ENCODE measurements at places on chromosomes 3 and 15.

DNA sequence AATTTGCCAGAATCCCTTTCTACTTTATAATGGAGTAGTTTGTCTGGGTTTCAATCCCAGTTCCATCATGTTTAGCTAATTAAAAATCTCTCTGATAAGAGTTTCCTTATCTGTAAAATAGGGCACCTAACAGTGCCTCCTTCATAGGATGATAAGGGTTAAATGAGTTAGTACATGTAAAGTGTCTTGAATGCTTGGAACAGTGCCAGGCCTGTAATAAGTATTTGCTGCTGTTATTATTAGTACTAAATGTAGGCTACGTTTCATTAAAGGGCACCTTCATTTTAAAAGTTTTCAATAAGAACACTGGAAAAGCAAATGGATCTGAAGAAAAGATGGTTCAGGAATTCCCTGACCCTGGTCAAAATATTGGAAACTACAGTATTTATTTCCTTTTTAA, 11.8 kb upstream of the SLC2A2 start:
- DNase-seq = no peak

GRCh38 chr3:59992578-59992977, 942.8 kb upstream of the CFAP20DC start:
- no peak for DNase-seq

DNA sequence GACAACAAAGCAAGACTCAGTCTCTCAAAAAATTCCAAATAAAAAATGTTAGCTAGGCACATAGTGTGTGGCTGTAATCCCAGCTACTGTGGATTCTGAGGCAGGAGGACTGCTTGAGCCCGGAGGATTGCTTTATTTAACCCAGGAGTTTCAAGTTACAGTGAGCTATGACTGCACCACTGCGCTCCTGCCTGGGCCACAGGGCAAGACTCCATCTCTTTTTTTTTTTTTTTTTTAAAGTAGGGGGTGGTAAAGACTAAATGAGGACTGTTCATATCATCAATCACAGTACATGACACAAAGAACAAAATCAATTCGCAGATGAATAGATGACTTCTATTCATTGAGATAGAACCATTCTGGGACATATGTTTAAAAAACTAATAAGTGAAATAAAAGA, 48.1 kb downstream of the ACAP2 start:
- no peak for DNase-seq

GRCh38 chr15:66779331-66780009, 77.4 kb downstream of the SMAD6 start:
- no peak for DNase-seq

- DNase-seq = no peak
Observed at GRCh38 chr3:11476735-11477144, 167.0 kb downstream of the VGLL4 start.

DNA sequence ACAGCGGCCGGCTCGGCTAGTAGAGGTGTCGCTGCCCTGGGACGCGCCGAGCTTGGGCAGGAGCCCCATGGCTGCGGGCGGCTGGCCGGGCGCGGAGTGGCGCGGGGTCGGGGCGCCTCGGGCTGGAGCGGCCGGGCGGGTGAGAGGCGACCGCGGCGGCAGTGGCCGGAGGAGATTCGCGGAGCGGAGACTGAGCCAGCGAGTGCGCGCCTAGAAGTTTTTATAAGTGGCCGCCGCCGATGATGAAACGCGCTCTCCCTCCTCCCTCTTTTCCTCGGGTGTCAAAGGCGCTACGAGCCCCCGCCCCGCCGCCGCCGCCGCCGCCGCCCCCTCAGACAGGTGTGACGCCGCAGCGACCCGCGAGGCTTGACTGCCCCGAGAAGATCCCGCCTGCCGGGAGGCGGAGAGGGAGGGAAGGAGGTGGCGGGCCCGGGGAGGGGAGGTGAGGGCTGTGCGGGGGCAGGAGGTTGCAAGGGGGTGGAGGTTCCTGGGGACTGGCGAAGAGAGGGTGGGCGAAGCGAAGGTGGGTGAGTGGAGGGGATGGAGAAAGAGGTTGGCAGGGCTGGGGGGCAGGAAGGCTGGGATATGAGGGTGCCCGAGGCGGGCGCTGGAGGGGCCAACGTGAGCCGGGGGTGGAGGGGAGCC, at the start of gene SLCO2A1:
TSS of gene SLCO2A1 (minus strand) at position 192 of the 645 bp plus-strand sequence. CDS start at position 69, 123 bp downstream.
- DNase-seq = no peak

GRCh38 chr15:30065025-30065801, 17.5 kb upstream of the GOLGA8J start:
- DNase-seq = no peak

DNA sequence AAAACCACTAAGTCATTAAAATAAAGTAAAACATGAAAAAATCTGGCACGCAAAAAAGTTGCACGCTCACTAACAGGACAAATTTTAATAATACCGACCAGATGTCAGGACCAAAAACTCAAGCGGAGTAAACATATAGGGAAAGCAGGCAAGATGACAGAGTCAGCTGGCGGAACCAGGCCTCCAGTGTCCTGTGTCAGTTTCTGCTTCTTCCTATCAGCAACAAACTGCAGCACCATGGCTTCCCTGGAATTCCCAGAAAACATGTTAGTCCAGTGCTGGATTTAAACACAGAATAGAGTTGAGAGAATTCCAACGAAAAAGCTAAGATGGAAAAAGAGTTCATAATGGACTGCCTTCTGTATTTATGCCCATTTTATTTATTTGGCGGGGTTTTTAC, 169.1 kb upstream of the ARHGEF26 start:
- no peak for DNase-seq

- DNase-seq = no peak
Observed at GRCh38 chr15:25789211-25789610, 73.9 kb downstream of the ATP10A start.

DNA sequence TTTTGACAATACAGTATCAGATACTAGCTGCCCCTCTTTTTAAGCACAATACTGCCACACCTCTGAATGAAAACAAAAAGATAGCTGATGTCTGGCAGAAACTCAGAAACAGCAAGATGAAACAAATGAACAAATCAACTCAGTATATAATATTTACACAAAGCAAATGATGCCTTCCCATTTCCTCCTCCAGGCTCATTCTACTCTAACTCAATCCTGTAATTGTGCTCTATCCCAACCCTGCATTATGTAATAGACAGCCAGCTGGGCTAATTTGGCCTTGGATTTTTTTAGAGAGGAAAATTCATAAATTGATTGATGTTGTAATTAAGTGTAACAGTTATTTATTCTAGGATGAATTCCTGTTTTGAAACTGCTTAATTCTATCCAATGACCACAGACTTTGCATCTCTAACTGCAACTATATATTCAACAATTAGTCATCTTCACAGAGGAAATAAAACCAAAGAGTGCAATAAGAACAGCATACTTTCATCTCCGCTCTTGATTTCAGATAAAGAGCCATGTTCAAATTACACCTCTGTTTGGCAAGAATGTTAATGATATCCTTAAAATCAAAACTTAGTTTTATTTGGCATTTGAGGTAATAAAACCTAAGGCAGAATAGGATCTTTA, 6.1 kb downstream of the ATG3 start:
- DNase-seq = no peak

DNA sequence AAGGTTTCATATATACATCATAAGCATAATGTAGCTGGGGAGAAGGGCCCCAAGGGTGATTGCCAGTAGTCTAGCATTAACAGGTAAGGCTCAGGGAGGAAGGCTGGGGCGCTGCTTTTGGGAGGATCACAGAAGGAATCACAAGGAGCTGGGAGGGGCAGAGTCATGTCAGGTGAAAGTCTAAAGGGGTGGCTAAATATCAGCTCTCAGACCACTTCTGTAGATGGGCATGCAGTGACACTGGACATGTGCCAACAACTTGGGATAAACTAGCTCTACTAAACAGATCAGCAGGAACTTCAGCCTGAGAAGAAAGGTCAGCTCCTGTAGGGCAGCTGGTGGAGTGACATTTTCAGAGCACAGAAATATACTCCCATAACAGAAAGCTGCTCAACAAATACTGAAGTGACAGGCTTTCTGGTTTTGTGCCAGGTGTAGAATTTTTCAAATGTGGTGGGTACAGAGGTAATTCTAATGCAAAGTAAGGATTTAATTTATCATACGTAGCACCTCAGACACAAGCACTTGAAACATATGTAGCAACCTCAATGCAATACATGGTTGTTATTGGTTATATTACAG, 79.4 kb downstream of the PEX5L start:
- DNase-seq = no peak

DNA sequence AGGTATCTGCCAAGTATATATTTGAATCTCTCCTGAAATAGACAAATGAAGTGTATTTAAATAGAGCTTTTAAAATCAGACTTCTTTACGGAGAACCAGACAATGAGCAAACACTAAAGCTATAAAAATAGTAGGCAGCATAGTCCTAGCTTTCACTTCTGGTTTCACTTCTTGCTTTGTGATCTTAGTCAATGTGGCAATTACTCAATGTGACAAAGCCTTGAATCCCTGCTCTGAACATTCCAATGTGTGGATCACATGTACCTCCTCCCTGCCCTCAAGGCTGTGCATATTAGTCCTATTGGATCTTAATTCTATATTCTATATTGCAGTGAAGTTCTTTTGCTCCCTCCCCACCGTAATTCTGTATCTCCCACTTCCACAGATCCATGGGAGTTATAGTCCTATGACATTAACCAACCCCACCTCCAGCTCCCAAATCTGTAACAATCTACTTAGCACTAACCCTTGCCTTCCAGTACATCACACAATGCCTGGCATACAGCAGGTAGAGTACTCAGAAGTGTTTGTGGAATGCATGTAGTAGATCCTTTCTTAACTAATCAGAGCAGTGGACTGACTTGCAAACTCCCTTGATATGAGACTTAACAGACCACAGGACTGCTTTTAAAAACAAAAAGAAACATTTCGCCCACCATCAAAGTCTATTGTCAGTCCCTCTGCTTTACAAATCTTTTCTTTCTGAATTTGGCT, 24.3 kb upstream of the CP start:
- DNase-seq = no peak

GRCh38 chr3:194905696-194906095, 220.0 kb downstream of the FAM43A start:
- DNase-seq = no peak

DNA sequence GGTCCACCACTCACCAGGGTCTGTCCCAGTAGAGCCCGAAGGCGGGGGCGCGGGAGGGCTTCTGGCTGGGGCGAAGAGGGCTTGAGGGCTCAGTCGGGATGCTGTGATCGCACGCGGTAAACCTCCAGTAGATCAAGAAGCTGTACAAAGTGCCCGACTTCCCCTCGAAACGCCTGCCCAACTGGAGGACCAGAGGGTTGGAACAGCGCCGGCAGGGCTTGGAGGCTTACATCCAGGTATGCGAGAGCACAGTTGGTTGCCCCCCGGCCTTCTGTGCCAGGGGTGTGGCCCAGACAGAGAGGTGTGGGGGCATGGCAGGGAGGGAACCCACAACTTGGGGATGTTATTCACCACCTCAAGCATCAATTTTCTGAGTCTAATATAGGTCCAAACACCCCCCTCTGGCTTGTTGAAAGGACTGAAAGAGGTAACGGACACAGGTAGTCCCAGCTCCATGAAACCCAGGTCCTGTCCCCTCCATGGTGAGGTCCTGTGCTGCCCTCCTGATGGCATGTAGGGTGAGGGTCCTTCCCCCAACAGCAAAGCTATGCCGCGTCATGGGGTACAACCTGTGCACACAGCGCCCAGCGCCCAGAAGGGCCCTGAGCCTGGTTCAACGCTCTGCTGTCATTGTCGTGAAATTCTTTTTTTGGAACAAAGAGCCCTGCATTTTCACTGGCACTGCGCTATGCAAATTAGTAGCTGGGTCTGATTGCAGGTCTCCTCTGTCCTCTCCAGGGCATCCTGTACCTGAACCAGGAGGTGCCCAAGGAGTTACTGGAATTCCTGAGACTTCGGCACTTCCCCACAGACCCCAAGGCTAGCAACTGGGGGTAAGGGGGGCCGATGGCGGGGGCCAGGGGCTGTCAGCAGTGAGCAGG, 1.2 kb downstream of the SNX22 start:
- no peak for DNase-seq

DNA sequence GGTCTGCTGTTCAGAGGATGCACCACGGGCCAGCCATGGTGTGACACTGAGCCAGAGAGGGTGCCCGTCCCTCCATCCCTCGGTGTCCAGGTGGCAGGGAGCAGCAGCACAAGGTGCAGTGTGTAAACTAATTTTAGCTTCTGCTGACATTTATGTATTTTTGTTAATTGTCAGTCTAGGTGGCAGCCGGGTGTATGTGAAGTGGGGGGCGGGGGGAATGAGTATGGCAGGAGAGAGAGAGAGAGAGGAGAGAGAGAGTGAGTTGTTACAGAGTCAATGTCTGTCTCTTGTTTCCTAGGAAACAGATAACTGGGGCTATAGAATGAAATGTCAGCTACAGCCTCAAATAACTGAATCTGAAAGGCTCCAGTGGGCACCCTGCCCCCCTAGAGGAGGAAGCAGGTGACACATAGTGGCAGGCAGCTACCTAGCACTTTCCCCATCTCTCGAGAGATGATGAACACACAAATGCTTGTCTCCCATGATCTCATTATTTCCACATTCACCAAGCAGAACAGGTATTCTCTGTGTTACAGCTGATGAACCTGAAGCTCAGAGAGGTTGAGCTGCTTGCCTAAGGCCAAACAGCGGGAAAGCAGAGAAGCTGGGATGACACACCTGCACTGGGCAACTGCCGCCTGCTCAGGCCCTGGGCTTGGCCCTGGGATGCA, 24.7 kb downstream of the RASGRF1 start:
- no peak for DNase-seq

GRCh38 chr15:65862682-65863081, 6.6 kb upstream of the RAB11A start:
- DNase-seq = no peak

GRCh38 chr3:188899881-188900280, 271.9 kb upstream of the TPRG1 start:
- DNase-seq = no peak

- no peak for DNase-seq
Observed at GRCh38 chr3:159186581-159186980, 384.7 kb downstream of the MFSD1 start.

DNA sequence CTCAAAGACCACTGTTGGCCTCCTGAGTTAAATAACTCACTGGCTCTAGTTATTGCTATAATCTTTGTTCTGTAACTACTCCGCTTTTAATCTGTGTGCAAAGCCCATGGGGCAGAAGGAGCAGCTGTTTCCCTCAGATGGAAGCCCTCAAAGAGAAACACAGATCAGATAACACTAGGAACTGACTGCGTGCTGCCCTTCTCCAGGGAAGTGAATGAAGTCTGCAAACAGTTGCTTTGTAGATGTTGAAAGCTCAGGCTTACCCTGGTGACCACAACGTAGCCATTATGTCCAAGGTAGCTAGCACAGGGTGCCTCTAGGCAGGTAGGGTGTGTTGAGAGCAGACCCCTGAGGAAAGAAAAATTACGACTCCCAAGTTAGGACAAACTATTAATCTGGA, 152.3 kb upstream of the STAC start:
- no peak for DNase-seq

DNA sequence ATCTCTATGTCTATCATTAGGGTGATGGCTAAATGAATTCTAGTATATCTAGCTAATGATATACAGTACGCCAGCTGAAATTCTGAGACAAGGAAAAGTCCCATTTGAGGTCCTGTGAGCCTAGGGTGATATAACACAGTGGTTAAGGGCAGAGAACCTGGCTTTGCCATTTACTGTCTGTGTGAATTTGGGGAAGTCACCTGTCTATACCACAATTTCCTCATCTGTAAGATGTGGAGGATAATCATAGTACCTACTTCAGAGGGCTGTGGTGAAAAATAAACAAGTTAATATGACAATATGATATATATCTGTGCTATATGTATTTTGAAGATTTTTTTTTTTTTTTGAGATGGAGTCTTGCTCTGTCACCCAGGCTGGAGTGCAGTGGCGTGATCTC, 9.8 kb upstream of the ANKDD1A start:
- DNase-seq = no peak

Measured in left renal pelvis (tissue), 4 donors.